ENCODE measurements at places on chromosomes 7 and 10.

DNA sequence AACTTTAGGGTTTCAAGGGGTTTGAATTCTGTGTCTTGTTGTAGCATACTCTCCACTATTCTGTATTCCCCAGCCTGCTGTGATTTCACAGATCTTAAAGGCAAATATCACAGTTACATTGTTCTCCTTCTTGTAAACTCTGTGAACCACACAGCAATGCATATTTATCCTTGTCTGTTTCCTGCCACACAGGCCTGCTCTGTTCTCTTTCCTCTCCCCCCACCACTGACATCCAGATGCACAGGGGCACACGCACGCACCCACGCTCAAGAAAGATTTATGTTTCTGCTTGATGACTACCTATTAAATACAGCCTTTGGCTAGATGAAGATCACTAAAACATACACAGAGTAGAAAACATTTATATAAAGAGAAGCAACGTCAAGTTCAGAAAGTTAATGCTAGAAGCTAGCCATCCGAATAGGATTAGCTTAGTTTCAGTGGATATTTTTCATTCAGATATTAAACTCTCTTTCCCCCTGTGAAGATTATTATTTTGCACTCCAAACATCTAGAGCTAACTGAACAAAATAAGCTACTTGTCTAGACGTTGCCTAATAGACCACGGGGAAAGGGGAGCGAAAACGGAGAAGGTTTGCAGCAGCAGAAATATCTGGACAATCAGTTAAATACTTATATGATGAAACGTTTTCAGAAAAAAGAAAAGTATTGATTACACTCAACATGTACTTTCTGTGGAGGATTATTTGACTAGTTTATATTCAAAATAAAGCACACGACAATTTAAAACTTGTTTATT is 193.1 kb upstream of the SEMA3C start:
- DNase-seq = no peak

DNA sequence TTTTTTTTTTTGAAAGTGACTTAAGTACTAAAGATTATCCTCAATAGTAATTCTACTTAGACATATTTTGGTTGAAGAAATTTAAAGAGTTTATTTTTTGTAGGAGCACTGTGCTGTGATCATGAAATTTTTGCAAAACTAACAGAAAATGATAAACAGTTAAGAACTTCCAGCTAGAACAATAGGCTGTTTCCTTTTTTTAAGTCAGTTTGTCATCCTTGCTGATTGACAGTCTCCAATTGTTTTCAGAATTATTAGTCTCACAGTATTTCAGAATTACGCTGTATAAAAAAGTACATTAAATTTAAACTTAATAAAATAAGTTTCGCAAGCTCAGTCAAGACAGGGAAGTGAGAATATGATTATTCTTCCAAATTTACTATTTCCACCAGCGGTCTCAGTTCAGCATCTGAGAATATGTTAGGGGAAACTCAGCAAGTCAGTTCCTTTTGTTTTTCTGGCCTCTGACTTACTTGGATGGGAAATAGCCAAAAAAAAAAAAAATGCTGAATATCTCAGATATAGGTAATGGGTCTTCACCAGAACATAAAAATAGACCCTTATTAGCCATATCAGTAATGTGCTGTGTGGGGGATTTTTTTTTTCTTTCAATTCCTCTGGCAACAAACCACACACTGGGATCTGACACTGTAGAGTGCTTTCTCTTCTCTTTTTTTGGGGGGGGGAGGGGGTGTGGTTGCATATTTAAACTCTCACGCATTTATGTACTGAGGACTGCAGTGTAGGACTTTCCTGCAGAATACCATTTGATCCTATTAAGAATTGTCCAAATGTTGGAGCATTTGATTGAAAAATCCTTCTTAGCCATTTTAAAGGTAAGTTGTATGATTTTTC is at the start of gene CD36:
TSS of gene CD36 (plus strand) at position 732 of the 855 bp plus-strand sequence. CDS start 8,099 bp downstream, outside the sequence.
- DNase-seq = no peak

GRCh38 chr10:70376436-70377378 is 5.7 kb downstream of the LRRC20 start:
- DNase-seq = no peak

- no peak for DNase-seq
Observed at GRCh38 chr10:4382811-4383210, 443.2 kb upstream of the AKR1E2 start.

DNA sequence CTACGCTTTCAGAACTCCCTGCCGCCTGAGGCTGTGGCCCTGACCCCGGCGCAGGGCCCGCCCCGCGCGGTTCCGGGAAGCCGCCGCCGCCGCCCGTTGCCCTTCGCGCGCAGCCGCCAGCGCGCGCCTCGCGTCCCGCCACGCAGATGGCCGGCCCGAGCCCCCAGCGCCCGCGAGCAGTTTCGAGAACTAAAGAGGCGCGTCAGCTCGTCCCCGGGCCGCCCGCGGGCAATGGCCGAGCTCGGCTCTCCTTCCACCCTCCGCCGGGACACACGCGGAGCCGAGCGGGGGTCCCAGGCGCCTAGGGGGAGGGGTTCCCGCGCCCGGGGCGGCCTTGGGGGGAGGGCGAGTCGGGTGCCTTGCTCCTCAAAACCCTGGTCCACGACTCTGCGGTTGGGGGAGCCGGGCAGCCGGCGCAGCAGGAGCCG is 1.8 kb downstream of the HNRNPF start:
- peak; percentile 21 for DNase-seq

DNA sequence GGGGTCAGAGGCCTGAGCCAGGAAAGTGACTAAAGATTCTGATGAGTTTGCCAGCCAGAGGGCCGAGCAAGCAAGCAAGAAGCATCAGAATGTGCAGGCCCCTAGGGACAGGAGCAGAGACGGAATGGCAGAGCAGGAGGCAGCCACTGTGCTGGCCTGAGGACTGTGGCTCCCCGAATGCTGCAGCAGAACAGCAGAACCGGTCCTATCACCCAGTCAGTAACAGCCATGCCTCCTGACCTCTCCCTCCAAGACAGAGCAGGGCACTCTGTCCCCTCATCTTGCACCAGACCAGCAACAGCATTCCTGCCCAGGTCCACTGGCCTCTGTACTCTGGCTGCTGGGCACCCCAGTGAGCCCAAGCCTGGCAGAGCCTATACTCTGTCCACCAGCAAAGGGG is 85.9 kb downstream of the ARHGAP22 start:
- no peak for DNase-seq

Data from stimulated activated CD8-positive, alpha-beta memory T cell treated with anti-CD3 and anti-CD28 coated beads, Interleukin-4, amount 100 ng/mL, for 1 hour (primary cell).